ENCODE measurements at places on chromosomes 5 and 9. TPM values are rescaled to one million over a fixed set of nuclear protein-coding genes. Genes with fewer than 3 reads are reported as not detected.

Gene DAB2IP
- total RNA-seq = 6.1 TPM

Gene PLPP1
- total RNA-seq = 122 TPM

Gene JMY
- 15.8 TPM for total RNA-seq

Gene PTGDS
- 1.7 TPM for total RNA-seq

Gene C1QTNF3
- 0.85 TPM for total RNA-seq

Gene DRD1
- total RNA-seq = not detected

Gene LRRC26
- not detected for total RNA-seq

Gene EQTN
- total RNA-seq = not detected

Gene ZDHHC11
- total RNA-seq = 1.7 TPM

Gene FRMD3
- total RNA-seq = 11.1 TPM

Gene EDIL3
- total RNA-seq = 246 TPM

Gene FGD3
- not detected for total RNA-seq

Gene ENHO
- total RNA-seq = not detected

Gene DIPK1B
- total RNA-seq = 12.1 TPM

Gene IL4
- not detected for total RNA-seq

Gene PTPDC1
- total RNA-seq = 8.7 TPM

Gene FSD1L
- 3.6 TPM for total RNA-seq

Gene SLC6A7
- total RNA-seq = under 0.01 TPM

Gene OCLN
- 2.3 TPM for total RNA-seq

Measured in regular cardiac myocyte (primary cell).